AG10803 (cell line): ENCODE measurements at places on chromosomes 1 and 21.
A peak's percentile ranks its signal among the peaks of the same experiment; 100 is the strongest.

DNA sequence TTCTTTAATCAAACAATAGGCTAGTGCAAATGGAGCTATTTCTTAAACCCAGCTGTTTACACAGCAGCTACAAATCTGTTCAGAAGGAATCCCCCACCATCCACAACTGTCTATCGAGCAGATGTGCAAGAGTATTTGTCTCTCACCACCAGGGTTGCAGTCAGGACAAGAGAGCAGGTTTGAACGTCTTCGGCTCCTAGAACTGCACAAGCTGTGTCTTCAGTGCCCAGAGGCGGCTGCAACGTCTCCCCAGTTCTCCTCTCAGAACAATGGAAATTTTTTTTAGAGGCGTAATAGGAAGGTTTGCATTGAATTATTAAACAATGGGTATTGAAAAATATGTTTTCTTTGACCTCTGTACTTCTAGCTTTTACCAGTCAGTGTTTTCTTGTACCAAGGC is 7.3 kb downstream of the OVAAL start:
- no peak for DNase-seq

DNA sequence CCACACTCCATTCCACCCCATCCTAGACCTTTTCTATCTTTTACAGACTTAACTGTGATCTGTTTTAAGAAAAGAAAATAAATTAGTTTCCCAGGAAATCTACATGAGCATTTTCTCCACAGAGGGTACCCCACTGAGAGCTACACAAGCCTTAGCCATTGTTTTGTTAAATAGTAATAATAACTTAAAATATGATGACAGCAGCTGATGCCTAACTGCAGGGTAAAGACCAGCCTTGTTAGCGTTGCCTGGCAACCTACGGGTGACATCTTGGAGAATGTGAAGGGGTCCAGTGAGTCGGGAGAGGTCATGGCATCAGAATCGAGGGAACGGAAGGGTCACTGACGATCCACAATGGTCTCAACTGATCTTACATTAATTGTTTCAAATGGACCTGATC is 233.2 kb upstream of the PBX1 start:
- no peak for DNase-seq

GRCh38 chr1:44621841-44622286 is 52.4 kb downstream of the TMEM53 start:
- DNase-seq: peak; percentile 82

DNA sequence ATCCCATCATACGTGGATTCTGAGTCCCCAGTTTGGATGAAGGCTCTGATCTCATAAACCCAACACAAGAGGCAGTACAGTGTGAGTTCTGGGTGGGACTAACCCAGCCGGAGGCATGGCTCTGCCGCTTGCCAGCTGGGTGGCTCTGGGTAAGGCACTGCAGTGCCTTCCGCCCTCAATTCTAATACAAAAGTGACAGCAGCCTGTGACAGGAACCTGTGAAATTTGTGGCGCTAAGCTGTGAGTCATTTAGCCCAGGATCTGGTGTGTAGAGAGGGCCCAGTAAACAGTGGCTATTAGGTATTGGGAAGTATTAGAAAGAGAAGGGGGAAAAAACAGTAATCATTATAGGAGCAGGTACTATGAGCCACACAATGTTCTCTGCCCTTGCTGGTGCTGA is 23.3 kb downstream of the HSPG2 start:
- DNase-seq: no peak

DNA sequence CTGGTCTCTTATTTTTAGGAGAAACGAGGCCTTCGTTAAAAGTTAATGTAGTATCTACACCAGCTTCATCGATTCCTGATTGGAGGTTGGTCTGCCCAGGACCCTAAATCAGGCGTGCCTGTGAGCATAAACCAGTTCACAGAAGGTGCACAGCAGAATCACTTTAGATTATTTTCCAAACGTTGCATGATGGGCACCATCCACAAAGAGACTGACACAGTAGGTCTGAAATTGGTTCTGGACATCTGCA is 256 bp upstream of the TARBP1 start:
- no peak for DNase-seq

GRCh38 chr1:179976970-179977651 is 22.5 kb downstream of the CEP350 start:
- no peak for DNase-seq

GRCh38 chr1:175195798-175196197 is 3.2 kb upstream of the KIAA0040 start:
- no peak for DNase-seq

DNA sequence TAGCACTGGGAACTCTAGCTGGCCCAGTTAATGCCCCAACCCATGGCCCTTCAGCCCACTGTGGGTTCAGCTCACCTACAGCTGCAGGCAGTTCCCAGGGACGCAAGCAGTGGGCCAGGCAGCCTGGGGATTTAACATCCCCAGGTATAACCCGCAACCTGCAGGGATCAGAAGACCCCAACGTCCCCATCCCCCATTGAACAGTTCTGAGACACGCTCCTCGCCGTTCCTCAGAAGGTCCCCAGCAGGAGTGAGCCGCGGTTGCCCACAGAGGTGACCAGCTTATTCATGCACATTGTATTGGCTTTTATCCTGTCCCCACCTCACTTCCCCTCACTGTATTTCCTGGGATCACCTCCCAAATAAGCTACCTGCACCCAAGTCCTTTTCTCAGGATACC is 5.0 kb upstream of the MATN1 start:
- no peak for DNase-seq

DNA sequence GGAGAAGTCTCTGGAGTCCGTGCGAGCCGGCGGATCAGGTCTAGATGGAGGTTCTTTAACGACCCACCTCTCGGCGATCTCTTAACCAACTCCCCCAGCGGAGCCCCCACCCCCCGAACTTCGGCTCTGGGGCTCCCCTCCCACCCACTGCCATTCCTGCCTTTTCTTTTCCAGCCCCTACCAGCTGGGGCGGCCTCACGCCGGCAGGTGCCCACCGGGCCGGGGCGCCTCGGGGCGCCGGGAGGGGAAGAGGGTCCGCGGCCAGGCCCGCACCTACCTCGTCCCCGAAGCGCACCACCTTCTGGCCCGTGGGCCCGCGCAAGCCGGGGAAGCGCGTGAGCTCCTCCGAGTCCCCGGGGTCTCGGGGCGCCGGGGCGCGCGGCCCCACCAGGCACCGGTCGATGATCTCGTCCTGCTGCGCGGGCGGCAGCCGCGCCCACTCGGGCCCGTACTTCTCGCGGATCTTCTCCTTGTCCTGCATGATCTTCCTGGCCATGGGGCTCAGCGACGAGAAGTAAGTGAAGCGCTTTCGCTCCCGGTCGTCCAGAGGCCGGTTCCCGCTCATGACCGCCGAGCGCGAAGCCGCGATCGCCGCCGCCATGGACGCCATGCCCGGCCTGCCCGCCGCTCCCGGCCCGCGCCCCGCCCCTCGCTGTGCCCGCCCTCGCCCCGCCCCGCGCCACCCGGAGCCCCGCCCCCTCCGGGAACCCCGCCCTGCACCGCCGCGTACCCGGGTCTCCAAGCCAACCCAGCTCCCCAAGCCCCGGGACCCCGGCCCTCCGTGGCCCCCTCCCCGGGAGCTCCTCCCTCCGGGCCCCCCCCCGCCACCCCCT is at the start of gene C1orf198:
C1orf198 (minus strand) TSS at position 619 of the 833 bp plus-strand sequence; CDS start at position 610, 9 bp downstream.
- DNase-seq: no peak

- no peak for DNase-seq
Observed at GRCh38 chr1:188240772-188241406, 1412.1 kb downstream of the PLA2G4A start.

GRCh38 chr1:65911679-65912078 is 119.0 kb downstream of the PDE4B start:
- no peak for DNase-seq

- peak; percentile 34 for DNase-seq
Observed at GRCh38 chr1:17661546-17662157, 93.5 kb upstream of the ACTL8 start.

GRCh38 chr1:46686255-46686654 is 14.6 kb downstream of the TEX38 start:
- no peak for DNase-seq

GRCh38 chr1:26317612-26318337 is at the start of gene CD52:
Gene CD52, plus strand, starts transcription at chr1:26317958. Its CDS starts 60 bp downstream, at chr1:26318018.
- no peak for DNase-seq

DNA sequence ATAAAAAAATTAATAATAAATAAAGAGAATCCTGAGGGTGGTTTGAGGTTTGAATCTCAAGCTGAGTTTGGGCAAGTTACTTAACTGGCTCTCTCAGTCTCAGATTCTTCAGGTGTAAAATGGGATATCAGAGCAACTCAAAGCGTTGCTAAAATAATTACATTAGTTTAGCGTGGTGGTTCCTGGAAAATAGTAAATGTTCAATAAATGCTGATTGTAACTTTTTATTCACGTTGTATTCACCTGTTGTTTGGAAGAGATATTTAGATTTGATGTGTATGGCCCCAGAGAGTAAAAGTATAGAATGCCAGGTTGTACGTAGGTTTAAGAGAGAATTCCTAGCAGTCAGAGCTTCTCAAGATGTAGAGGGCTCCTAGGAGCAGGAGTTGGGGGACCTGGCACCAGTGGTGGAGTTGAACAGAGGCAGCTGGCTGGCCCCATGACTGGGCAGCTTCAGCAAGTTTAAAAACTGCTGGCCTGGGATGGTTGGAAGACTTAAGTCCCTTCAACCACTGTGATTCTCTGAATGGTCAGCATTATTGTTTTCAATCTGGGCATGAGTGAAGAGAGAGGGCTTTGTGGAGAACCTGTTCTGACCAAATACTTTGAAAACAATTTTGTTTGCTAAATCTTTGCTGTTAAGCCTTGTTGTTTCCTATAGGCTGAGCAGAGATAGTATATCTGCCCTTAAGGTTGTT is 22.4 kb downstream of the PRCC start:
- no peak for DNase-seq
